ENCODE measurements at places on chromosomes 7 and 10. TPM values are rescaled to one million over a fixed set of nuclear protein-coding genes. Genes with fewer than 3 reads are reported as not detected.

The INMT gene
- total RNA-seq = 9.5 TPM

The MYOZ1 gene
- total RNA-seq = 196 TPM

The RNLS gene
- total RNA-seq = 19.2 TPM

The HOXA1 gene
- total RNA-seq = 1.7 TPM

The MACC1 gene
- 26.9 TPM for total RNA-seq

The NFE2L3 gene
- 7.6 TPM for total RNA-seq

Measured in metanephros (tissue), 2 donors.